ENCODE measurements at places on chromosomes 1 and 21.
A peak's percentile ranks its signal among the peaks of the same experiment; 100 is the strongest.

DNA sequence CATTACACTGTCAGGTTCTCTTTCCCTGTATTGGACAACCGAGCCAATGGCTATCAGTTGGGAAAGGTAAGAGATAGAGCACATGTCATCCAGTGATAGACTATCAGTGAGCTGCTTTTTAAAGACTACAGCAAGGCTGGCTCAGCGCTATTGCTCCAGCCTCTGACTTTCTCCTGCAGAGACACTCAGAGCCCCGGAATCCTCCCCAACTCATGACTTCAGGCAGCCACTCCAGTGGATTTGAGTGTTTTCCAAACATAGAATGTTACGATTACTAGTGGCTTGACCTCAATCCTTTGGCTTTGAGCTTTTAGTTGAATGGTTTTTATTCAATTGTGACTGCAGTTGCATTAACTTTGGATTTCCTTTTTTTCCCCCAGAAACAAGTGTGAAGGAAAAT, 331.9 kb downstream of the DISC1 start:
- DNase-seq = no peak

DNA sequence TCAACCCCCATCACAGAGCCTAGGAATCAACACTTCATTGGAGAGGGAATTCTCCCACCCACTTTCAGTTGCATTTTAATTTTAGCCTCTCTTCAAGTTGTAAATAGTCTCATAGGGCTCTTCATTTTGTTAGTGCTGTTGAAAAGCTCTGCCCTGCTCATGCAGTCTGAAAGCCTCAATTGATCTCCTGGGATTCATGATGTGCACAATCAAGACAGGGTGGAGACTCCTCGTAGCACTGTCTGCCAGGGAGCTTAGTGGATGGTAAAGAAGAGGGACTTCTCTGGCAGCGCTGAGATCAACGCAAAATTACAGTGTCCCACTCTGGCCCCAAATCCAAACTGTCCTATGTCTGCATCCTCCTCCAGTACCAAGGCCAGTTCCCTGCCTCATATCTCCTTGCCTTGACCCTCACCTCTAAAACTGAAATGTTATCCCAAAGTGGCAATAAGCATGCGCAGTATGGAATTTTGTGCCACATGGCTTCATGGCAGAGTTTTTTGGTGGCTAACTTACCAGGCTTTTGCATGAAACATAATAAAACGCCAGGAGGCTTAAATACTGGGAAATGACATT, 282.2 kb downstream of the CACNA1E start:
- DNase-seq = no peak

DNA sequence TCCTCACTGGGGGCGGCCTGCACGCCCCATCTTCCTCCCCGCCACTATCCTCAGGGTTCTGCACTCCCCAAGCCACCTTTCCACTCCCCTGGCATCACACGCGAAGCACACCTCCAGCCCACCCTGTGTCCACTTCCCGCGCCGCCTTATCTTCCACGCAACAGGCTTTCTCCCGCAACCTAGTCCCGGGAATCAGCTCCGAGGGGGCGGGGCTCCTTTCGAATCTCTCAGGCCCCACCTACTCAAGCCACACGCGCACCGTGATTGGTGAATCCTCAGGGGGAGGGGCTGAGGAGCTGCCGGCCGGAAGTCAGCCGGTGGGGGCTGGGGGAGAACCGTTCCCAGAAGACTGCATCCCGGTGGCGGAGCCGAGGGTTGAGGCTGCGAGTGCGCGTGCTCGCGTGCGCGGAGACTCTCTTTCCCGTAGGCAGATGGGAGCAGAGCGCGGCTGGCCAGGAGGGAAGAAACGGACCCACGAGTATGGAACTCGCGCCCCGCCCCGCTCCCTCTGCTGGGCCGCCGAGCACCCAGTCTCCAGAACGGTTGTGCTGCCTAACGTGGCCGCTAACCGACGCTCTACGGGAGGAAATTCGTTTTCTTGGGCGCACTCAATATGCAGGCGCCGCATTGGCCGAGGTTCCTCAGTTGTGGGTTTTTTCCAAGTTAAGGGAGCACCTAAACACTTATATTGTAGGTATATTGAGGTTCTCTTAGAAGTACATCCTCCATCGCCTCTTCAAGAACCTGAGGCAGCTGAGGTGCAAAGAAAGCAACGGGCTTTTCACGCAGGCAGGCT, at the start of gene PSRC1:
TSS of gene PSRC1 (minus strand) at position 194 of the 796 bp plus-strand sequence.
- DNase-seq = peak; percentile 99

- DNase-seq = no peak
Measured at GRCh38 chr1:239434181-239434580, 47.8 kb downstream of the CHRM3 start.

DNA sequence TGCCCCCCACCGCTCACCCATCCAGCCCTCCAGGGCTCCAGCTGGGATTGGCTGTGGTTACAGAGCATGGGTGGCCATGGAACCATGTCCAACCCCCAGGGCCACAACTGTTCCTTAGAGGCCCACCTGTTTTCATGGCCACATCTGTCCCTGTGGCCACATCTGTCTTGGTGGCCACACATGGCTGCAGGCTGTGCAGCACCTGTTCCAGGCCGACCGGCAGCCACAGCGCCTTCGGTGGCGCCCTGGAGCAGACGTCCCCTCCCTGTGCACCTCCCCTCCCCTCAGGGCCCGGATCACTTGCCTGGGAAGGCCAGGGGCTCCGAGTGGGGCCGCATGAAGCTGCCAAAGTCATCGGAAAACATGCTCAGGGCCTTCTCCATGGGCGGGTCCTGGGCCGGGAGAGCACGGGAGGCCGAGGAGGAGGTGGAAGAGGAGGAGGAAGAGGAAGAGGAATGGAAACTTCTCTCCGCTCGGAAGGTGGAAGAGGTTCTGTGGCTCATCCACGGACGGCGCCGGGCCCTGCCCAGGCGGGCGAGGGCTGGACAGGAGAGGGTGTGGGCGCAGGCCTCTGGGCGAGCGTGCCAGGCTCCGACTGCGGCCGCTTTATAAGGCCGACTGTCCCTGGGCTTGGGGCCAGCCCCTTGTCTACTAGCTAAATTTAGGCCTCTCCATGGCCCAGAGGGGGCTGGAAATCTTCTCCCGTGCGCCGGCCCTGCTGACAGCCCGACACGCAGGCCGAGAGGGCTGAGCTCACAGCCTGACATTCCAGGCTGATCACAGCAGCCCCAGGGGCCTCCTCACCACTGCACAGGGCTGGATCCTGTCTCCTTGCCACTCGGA, at the start of gene HSPB7:
TSS of gene HSPB7 (minus strand) at position 583 of the 843 bp plus-strand sequence. CDS start at position 503, 80 bp downstream.
- peak; percentile 40 for DNase-seq

- DNase-seq = no peak
Measured at GRCh38 chr1:108881369-108881768, 4.6 kb downstream of the GPSM2 start.

DNA sequence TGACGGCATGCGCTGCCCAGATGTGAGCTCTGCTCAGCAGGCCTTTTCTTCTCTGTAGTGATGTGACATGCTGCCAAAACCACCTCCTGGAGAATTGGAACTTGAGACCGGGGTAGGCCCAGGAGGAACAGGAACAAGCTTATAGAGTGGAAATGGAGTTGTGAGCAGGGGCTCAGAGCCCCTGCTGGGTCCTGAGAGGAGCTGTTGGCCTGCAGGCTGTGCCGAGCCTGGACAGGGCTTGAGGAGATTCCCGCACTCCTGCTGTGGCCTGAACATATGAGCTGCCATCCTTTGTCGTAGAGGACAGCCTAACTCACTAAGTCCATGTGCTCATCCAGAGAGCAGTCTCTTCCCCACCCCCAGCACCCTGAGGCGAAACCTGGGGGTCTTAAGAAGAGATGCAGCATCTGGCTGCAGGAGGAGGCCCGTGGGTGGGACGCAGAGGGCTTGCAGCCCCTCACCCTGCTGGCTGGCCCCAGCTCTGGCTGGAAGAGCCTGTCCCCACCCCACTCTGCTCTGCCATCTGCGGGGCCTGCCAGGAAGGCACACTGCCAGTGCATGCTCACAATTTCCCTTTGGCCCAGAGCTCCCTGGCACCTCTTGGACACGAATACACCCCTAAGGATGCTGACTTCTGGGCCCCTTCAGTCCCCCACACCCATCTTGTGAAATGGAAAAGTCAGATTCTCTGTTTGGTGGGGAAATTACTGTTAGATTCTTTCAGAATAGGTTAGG, 42.5 kb downstream of the PTPRF start:
- DNase-seq = no peak

DNA sequence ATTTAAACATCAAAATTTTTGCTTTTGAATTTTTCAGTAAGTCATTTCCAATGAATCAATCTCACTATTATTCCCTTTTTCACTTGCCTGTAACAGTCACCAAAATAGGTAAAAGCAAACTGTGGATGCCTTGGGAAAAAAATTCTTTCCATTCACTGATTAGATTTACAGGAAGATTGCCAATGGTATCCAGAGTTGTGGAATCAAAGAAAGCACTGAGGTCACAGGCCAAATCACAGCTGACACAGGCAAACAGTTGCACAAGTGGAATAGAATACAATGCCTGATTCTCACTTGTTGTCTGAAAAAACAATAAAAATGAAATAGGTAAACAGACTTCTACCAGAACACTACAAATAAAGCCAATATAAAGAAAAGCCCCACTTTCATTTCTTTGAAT, 48.4 kb downstream of the LTN1 start:
- no peak for DNase-seq

DNA sequence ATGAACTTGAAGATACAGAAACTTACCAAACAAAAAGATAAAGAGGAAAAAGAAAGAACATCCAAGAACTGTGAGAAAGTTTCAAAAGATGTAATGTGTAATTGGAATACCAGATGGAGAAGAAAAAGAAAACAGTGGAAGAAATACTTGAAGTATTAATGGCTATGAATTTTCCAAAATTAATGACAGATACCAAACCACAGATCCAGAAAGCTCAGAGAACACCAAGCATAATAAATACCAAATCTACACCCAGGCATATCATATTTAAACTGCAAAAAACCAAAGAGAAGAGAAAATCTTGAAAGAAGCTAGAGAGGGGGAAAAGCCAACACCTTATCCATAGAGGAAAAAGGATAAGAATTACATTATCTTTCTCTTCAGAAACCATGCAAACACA, 136.4 kb downstream of the CLIC6 start:
- no peak for DNase-seq

DNA sequence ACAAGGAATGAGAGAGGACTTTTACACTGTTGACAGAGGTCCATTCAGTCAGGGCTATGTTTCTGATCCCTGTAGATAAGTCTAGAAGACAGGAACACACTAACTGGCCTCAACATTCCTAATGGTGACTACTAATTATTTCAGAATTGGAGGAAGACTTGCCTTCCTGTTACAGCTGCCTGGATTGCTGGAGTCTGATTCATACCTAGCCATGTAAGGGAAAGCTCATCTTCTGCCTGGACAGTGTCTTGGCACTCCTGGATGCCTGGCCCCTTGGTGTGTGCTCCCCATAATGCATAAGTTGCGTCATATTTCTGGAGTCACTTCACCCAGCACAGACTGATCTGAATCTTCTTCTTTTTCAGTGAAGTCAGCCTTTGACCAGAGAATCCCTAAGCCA, 326.0 kb upstream of the RUNX1 start:
- DNase-seq = no peak

DNA sequence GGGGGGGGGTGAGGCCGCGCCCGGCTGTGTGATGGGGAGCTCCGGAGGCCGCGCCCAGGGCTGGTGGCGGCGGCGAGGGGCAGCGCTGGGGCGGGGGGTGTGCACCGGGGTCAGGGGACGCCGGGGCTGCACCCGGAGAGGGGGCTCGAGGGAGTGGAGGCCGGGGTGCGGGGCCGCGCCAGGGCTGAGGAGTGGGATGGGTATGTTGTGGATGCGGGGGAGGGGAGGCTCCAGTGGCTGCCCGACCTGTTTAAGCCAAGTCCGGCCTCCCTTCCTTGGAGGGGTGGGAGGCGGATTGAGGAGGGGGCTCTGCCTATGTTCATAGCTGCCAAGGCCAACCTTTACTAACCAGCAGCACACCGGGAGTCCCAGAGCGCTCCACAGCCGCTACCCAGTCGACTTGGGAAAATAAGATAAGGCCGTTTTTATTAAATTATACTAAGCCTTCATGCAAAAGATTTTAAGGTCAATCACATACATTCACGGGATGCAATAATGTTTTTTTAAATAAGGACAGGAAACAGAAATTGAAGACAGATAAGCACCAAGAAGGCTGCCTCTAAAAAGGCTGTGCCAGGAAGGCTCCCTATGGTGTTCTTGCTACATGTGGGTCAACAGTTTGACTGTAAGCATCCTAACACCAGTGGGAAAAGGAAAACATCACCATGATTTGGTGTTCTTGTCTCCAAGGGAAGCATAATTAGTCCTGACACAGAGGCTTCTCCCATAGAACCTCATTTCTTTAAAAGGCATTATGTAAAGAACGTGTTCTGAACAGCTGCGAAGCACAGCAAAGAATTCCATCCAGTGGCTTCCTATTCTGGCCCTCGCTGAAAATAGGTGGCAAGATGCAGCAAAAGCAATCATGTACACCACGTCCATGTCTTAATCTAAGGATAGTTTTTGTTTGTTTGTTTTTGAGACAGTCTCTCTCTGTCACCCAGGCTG, 626 bp upstream of the HLCS start:
- DNase-seq = peak; percentile 61

GRCh38 chr1:116671072-116671760, 3.7 kb upstream of the IGSF3 start:
- no peak for DNase-seq

DNA sequence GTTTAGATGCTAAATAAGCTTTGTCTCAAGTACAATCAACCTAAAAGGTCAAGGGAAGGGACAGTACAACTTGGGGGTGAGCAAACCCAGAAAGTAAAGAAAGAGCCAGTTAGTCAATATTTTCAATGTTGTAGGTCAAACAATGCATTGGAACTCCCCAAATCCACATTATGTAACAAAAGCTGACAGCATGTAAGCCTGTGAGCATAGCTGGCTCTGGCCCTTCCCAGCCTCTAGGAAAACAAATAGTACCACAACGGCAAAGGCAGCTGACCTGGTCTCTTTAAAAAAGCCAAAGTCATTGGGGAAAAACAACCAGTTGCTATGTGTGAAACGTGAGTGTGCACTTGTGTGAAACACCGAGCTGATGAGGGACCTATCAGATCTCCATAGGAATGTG, 3.4 kb downstream of the CBR1 start:
- no peak for DNase-seq

GRCh38 chr1:46718340-46718726, 581 bp downstream of the EFCAB14 start:
- no peak for DNase-seq

GRCh38 chr21:42165901-42166300, 53.0 kb upstream of the ABCG1 start:
- no peak for DNase-seq

DNA sequence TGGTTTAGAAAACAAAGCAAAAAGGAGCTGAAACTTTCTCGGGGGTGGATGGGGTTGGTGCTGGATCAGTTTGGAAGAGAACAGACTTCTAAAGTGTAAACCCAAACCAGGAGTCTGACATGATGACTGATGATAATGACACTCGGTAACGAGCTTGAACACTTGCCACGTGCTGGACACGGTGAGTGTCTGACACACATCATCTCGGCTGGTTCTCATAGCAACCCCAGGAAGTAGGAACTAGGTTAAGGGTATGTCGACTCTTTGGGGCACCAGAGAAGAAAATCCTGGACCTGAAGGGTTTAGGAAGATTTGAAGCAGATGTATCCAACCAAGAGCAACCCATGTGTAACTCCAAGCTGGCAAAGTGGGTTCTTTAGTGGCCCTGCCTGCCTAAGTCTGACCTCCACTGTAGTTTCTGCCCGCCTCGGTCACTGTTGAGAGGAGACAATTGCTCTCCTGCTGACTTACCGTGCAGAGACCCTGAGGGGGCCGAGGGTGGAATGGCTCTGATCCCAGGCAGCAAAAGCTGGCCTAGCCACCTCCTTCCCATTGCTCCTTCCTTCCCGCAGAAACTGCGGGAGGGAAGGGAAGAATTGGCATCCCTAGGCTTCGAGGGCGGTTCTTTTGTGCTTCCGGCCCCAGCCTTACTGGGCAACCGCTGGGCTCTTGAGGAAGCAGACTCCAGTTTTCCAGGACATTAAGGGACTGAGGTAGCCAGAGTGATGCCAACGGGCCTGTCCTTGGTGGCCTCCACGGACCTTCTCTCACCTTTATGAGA, 156.0 kb downstream of the TOMM20 start:
- no peak for DNase-seq
